ENCODE measurements at places on chromosomes 6 and 20.

DNA sequence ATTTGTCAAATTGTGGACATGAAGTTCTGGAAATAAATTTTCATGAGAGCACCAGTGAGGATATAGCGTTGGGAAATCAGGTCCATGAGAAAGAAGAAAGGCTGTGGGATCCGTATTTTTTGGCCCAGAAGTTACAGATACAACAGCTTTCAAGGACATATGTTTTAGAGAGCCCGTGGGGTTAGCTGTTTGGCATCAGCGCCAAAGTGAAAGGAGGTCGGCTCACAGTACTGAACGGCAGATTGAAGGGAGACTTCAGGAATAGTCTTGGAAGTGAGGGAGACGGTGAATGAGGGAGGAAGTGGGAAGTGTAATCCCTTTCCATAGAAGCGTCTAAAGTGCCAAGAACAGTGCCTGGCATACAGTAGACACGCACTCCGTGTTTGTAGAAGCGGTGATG lies 31.8 kb downstream of the ZDHHC14 start:
- no peak for DNase-seq

DNA sequence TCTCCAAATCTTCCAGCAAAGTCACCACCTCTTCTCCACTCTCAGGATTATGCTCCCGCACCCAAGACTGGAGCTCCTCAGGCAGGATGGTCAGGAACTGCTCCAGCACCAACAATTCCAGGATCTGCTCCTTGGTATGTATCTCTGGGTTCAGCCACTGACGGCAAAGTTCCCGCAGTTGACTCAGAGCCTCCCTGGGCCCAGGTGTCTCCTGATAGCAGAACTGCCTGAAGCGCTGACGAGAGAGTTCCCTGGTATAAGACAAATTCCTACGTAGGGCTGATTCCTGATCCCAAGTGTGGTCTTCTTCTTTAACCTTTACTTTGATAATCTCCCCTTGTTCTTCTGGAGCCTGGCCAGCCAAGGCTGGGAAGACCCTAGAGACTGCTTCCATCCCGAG lies 60.6 kb downstream of the GPX5 start:
- DNase-seq = no peak

- DNase-seq = no peak
These were observed 49.2 kb upstream of the ALDH8A1 start for GRCh38 chr6:134999107-134999506.

GRCh38 chr6:69064226-69064625 lies 429.1 kb downstream of the ADGRB3 start:
- DNase-seq = no peak

DNA sequence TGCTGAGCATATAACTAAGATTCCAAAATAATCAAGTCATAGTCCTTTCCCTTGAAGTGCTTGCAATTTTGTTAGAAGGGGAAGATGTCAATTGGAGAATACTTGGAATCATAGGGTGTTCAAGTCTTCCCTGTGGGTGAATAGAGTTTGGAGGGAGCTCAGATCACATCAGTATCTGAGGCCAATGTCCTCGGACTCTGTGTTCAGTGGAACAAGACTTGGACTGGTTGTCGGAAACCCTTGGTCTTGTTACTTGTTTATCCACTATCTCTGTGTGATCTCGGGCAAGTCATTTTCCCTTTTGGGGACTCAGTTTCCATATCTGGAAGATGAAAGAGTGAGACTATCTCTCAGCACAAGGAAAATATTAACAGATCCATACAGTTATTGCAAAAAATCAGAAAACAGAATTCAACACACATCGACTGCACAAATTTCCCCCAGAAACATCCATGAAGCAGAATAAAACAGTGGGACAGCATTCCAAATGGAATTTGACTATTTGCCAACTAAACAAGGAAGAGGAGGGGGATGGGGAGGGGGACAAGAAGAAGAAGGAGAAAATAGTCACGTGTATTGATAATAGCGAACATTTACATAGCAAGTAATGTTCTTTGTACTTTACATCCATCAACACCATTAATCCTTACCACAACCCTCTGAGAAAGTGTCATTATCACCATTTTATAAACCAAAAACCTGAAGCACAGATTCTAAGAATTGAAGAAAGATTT lies 3.9 kb upstream of the EDEM2 start:
- no peak for DNase-seq

DNA sequence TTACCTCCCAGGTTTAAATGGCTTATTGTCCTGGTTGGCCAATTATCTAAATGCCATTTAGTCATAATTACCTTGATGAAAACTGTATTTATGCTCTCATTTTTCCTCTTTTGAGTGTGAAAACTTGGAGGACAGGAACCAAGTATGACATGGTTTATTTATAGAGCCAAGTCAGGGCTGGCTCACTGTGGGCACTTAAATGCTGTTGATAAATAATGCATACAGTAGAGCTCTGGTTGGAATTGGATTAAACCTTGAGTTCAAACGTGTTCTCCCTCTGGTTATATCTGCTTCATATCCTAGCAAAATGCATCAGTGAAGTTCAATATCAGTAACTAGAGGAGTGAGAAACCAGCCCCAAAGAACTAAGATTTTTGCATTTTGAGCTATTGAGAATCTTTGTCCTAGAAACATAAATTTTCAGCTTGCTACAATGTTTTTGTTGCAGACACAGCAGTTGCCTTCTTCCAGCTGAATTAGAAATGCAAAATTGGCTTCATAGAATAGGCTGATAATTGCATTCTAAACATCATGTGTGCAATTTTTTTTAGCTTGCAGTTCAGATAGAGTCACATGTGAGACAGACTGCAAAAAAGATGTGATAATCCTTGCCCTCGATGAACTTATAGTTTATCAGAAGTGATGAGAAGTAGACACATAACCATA lies 255.8 kb downstream of the BTBD3 start:
- no peak for DNase-seq

- DNase-seq = no peak
These were observed 207.5 kb downstream of the FOXC1 start for GRCh38 chr6:1817033-1817761.

GRCh38 chr20:24011282-24011681 lies 22.7 kb upstream of the GGTLC1 start:
- no peak for DNase-seq

- DNase-seq = no peak
These were observed 1.2 kb downstream of the DDR1 start for GRCh38 chr6:30885481-30885998.

DNA sequence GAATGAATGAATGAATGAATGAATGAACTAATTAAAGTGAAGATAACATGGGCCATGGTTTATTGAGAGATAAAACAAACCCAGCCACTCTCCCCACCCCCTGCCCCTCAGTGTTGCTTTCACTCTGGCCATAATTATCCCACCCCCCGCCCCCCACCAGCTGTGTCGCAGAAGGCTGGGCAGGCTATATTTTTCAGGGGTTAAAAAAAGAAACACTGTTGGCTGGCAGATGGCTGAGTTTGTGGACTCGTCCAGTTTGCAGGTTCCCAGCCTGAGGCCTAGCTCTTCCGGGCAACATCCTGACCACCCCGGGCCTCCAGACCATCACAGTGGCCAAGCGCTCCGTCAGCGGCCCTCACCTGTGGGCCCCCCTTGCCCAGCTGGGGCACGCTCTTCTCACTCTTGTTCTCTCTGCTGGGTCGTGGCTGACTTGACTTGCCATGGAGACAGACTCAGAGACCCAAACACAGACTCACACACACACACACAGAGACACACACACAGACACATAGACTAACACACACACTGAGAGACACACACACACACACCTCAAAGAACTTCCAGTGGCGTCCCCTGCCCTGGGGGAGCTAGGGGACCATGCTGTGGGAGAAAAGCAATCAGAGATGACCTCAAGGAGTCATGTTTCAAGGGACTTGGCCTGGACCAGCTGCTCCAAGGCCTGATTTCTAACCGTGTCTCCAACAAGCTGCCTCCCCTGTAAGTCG lies 2.2 kb upstream of the GRM4 start:
- DNase-seq = no peak

DNA sequence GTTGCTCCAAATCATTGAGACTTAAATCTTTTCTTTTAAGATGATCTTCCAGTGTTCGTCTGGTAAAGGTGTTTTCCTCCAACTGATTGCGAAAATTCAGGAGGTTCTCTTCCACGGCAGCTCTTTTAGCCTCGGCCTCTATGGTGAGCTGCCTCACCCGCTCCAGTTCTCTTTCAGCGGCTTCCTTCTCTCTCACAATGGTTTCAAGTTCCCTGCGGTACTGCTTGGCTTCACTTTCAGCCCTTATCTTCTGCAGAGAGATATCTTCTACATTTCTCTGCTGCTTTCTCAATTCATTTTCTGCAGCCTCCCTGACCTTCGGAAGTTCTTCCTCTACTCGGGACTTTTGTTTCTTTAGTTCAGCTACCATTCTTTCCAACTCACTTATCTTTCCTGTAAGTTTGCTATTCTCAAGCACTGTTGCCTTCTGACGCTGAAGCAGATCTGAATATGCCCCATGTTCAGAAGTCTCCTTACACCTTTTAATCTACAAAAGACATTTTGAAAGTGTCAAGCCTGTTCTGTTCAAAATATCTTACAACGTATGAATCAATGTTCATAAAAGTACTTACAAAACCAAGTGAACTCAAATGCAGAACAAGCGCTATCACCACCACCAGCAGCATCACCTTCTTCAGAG lies 22.3 kb downstream of the DST start:
- no peak for DNase-seq

DNA sequence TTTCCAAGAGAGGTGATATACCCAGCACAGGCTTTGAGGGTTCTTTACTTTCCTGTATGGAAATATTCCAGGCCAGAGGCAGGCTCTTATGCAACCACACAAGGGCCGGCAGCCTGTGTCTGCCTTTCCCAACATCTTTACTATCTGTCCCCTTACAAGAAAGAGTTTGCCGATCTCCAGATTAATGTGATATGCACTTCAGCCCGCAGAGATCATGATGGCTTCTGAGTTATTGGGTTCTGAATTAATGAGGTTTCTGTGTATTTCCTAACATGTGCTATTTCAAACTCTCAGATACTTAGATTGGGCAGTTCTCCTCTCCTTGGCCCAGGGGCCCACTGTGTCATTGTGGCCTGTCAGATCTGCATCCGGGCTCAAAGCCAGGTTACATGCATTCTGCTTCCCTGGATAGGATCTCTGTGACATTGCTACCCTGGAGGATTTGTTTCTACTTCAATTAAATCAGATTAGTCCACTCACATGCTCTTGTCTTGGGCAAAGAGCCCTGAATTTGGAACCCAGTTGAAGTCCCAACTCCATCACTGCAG lies 56.6 kb downstream of the TGM2 start:
- no peak for DNase-seq

GRCh38 chr20:2688041-2688591 lies 4.5 kb upstream of the EBF4 start:
- DNase-seq = peak; percentile 54

DNA sequence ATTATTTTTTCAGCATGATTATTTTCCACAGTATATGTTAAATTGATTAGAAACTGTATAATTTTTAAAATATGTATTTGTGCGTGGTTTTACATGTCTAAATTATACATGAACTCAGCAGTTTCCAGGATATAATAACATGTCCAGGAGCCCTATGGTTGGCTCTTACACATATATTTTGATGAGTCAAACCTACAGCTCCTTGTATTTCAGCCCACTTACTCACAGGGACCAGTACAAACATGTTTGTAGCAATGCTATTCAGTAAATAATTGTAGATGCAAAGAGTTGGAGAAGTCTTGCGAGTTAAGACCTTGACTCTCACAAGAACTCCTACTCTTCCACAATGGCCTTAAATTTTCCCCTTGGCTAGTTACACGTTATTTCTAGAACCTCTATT lies 107.2 kb upstream of the SASH1 start:
- DNase-seq = no peak

DNA sequence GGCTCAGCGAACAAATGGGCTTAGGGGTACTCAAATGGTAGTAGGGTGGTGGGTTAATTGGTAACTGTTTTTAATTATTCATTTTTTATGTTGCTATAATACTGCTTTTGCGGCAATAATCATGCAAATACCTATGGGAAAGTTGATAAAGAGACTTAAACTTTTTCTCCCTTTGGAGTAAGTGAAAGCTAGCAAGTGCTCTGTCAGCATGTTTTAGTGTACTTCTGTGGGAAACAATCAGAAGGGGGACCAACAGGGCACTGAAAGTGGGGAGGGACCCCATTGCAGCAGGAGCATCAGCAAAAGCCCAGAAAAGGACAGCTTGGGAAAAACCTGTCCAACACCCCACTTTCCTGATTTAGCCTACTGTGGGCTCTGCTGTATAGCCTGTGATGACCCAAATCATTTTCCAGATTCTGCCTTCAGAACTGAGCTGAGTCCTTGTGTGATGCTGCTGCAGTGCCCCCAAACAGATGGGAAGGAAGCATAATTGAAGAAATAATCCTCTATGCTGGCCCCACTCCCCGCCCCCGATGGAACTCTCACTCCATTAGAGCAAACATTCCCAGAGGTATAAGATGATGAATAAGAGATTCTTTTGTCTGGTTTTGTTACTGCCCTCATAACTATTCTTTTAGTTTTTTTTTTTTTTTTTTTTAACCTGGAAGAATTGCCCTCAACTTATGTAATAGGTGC lies 322.8 kb downstream of the CD83 start:
- DNase-seq = no peak

DNA sequence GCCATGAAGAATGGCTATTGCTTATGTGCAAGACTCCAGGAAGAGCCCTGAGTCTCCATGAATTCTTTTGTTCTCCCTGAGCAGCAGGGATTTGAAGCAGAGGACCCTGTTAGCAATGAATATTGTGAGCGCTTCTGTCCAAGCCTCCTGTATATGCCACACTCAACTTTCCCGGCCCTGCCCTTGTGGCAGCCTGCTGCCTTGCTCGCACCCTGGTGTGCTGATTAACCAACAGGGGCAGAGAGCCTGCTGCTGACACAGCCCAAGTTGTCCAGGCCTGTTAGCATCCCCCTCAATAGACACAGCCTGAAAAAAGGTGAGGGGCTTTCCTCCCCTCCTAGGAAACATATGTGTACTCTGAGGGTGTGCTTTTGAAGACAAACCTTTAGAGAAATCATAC lies 131.4 kb downstream of the BMP2 start:
- DNase-seq = no peak

DNA sequence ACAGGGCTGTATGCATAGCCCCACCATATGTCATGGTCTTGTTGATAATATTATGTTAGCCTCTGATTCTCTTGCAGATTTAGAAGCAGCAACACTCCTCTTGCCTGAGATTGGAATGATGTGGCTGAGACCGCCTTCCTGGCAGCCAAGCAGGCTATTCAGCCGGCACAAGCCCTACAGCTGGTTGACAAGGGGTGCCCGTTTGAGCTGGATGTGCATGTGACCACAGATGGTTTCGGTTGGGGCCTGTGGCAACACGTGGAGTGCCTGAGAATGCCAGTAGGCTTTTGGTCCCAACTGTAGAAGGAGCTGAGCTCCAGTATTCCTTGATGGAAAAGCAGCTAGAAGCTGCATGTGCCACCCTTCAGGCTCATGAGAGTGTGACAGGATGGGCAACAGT lies 303.6 kb upstream of the POU3F2 start:
- no peak for DNase-seq

GRCh38 chr6:5174244-5174643 lies 86.5 kb downstream of the LYRM4 start:
- DNase-seq = peak; percentile 19

GRCh38 chr6:37548067-37548674 lies 48.5 kb upstream of the CCDC167 start:
- DNase-seq = no peak

GRCh38 chr6:140590641-140591040 lies 1216.2 kb upstream of the CITED2 start:
- DNase-seq = no peak

Measured in stimulated activated CD8-positive, alpha-beta memory T cell treated with anti-CD3 and anti-CD28 coated beads, Interleukin-4, amount 100 ng/mL, for 1 hour (primary cell).